ENCODE measurements at places on chromosomes 2 and 18.

GRCh38 chr2:106353676-106354075 lies 114.5 kb downstream of the RGPD3 start:
- no peak for DNase-seq

- no peak for DNase-seq
These were observed 700.7 kb downstream of the SATB2 start for GRCh38 chr2:198757069-198757468.

- DNase-seq, result no peak
These were observed 570.1 kb upstream of the SYT4 start for GRCh38 chr18:43847164-43848091.

DNA sequence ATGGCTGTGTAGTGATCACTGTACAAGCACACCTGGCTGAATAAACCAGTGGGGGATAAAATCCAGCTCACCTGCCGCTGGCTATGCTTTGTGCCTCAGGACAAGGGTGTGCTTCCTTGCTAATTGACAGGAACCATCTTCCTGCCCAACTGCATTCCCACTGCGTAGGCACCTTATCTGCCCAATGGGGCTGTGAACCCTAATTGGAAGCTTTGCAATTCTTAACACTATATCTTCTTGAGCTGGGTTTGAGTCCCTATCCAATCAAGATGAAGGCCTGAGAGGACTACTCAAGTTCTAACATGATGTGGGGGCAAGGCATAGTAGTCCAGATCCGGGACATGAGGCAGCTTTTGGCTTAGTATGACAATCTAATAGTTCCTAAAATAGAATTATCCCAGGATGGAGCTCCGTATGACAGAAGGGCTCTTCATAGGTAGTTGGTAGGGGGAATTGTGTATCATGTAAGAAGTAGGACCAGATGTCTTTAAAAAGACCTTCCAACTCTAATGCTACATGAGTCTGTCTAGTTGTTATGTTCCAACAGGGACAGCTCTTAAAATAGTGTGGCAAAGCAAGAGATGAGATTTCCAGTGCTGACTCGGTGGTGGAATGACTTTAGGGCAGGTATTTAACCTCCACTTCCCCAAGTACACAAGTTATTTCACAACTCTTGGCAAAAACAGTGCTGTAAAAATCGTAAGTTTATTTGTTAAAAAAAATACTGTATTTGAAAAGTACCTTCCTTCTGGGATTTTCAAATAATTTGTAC lies 2.3 kb upstream of the TMEM150A start:
- no peak for DNase-seq

- no peak for DNase-seq
These were observed 97.3 kb upstream of the CREB1 start for GRCh38 chr2:207432453-207432852.

- DNase-seq, result no peak
These were observed 11.0 kb upstream of the DCDC2C start for GRCh38 chr2:3692375-3692774.
